ENCODE measurements at places on chromosomes 4 and X. TPM values are rescaled to one million over a fixed set of nuclear protein-coding genes. Genes with fewer than 3 reads are reported as not detected.

- no peaks in the 10 kb centered on the region for H3K4me1 ChIP-seq
- no peaks in the 10 kb centered on the region for H3K27me3 ChIP-seq
- H3K36me3 ChIP-seq = no peaks in the 10 kb centered on the region
These were observed 181.3 kb downstream of the RAB28 start for GRCh38 chr4:13302876-13303275.

DNA sequence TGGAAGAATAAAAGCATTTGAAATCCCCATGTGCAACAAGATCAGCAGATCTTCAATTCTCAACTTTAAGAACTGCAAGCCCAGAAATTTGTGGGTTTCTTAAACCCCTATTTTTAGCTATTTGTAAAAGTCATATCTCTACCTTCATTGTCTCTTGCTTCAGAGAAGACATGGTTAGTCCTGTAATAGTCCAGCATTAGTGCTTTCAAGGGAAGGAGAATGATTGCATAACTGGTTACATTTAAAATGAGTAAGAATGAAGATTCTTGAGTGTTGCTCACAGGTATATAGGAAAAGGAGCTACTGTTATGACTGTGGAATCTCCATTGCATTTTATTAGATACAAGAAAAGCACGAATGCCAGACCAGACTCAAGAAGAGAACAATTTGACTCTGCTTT, 84.0 kb downstream of the CCSER1 start:
- no peak for DNase-seq
- no peaks in the 10 kb centered on the region for H3K36me3 ChIP-seq
- no peak overlapping the region for H3K27ac ChIP-seq
- H3K4me1 ChIP-seq = peaks cover 10% of the 10 kb centered on the region

- peak overlapping the region; percentile 72 for H3K27ac ChIP-seq
- H3K4me3 ChIP-seq = peak overlapping the region; percentile 56
- no peaks in the 10 kb centered on the region for H3K36me3 ChIP-seq
- H3K4me1 ChIP-seq = no peaks in the 10 kb centered on the region
- no peak for DNase-seq
- no peaks in the 10 kb centered on the region for H3K27me3 ChIP-seq
These were observed 23.6 kb upstream of the GLOD5 start for GRCh38 chrX:48737940-48738339.

- no peak overlapping the region for H3K4me3 ChIP-seq
- DNase-seq = no peak
- 0 out of 2 replicates have a peak, but pooled peaks cover 9% of the 10 kb centered on the region for H3K4me1 ChIP-seq
- no peak overlapping the region for H3K27ac ChIP-seq
- H3K27me3 ChIP-seq = no peaks in the 10 kb centered on the region
These were observed 91.7 kb upstream of the KDR start for GRCh38 chr4:55216863-55217635.

- no peak overlapping the region for H3K27ac ChIP-seq
- no peaks in the 10 kb centered on the region for H3K36me3 ChIP-seq
- no peak for DNase-seq
- H3K4me3 ChIP-seq = no peak overlapping the region
- H3K27me3 ChIP-seq = no peaks in the 10 kb centered on the region
These were observed 61.7 kb upstream of the CT45A1 start for GRCh38 chrX:135651647-135652295.

DNA sequence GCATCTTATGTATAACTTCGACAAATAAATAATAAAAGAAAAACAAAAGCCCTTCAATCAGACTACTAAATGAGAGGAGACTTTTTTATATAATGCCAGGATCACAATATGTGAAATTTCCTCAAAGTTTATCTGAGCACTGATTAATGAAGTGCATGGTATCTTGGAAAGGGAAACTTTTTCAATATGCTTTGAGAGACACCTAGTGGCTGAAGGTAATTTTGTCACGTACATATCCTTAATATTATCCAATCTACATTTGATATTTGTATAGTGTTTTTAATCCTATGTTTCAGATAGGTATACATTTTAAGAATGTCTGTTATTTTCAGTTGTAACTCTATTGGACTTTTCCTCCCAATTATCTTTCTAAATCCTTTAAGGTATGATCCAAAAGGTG, 146.8 kb downstream of the KLHL4 start:
- DNase-seq = no peak
- H3K27ac ChIP-seq = no peak overlapping the region
- no peaks in the 10 kb centered on the region for H3K4me1 ChIP-seq
- H3K4me3 ChIP-seq = no peak overlapping the region
- H3K36me3 ChIP-seq = no peaks in the 10 kb centered on the region
- H3K27me3 ChIP-seq = no peaks in the 10 kb centered on the region

DNA sequence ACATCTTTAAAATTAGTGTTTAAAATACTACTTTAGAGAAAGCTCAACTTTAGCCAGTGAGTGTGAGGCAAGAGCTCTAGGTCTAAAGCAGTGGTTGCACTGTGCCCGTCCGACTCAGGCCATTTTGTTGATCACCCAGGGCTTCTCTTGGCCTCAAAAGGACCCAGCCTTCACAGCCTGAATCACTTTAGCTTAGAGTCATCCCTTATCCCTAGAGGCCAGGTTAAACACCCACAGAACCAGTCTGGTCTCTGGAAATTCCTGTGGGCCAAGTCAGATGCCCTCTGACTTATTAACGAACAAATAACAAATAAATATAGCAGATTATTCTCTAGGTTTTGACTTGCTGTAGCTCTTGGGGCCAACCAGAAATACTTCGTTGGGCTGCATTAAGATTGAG, 102.3 kb downstream of the WWC2 start:
- DNase-seq = no peak
- no peaks in the 10 kb centered on the region for H3K27me3 ChIP-seq
- H3K27ac ChIP-seq = no peak overlapping the region
- H3K4me1 ChIP-seq = no peaks in the 10 kb centered on the region
- no peaks in the 10 kb centered on the region for H3K36me3 ChIP-seq
- no peak overlapping the region for H3K4me3 ChIP-seq

DNA sequence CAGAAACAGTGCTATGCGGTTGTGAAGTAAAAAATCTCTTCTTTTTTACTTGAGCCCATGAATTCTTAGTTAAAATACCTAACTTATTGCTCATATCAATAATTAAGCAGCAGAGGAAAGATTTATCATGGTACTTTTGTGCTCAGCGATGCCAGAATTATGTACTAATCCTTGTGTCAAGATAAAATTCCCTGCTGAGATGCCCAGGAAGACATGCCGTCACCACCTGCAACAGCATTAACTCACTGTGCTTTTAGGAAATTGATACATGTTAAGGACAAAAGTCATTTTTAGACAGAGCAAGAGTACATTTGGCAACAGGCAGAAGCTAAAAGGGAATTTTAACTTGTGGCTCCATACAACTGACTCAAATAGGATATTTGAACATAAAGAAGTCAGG, 138.9 kb downstream of the NPNT start:
- H3K36me3 ChIP-seq = no peaks in the 10 kb centered on the region
- H3K4me1 ChIP-seq = 0 out of 2 replicates have a peak, but pooled peaks cover 4% of the 10 kb centered on the region
- H3K27ac ChIP-seq = no peak overlapping the region
- no peak overlapping the region for H3K4me3 ChIP-seq
- H3K27me3 ChIP-seq = no peaks in the 10 kb centered on the region

- no peak overlapping the region for H3K4me3 ChIP-seq
- no peak overlapping the region for H3K27ac ChIP-seq
- no peaks in the 10 kb centered on the region for H3K36me3 ChIP-seq
- DNase-seq = no peak
- H3K4me1 ChIP-seq = no peaks in the 10 kb centered on the region
These were observed 60.4 kb upstream of the ATXN3L start for GRCh38 chrX:13380211-13380610.

DNA sequence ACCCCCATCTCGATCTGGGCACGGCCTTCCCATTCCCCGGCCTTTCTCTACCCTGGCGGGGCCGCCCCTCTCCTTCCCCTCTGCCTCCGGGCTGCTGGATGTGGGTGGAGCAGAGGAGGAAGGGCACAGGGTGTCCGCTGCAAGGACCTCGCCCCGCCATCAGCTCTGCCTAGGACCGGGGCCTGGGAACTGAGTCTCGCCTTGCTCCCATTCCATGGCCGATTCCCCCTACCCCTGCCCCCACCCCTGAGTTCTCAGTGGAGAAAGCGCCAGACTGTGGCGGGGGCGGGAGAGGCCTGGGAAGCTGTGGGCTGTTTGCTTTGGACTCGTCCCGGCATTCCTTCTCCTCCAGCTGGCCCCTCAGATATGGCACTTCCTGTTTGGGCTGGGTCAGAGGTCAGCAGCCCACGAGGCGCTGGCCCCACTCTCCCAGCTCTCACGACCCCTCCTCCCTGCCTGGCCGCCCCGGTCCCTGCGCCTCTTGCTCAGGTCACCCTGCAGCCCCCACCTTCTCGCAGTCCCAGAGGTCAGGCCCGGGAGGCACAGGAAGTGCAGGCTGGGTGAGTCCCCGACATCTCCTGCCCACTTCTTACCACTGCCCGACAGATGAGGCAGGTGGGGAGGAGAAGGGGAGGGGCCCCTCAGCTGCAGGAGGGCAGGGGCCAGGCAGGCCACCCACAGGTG, 6.4 kb upstream of the BGN start:
- peaks cover 35% of the 10 kb centered on the region for H3K4me1 ChIP-seq
- H3K27me3 ChIP-seq = no peaks in the 10 kb centered on the region
- no peaks in the 10 kb centered on the region for H3K36me3 ChIP-seq
- DNase-seq = peak; percentile 72
- H3K27ac ChIP-seq = peak overlapping the region; percentile 45

ITM2A gene
- total RNA-seq = not detected

SYTL5 gene
- 8.8 TPM for total RNA-seq

MCF2 gene
- total RNA-seq = not detected

HSFX1 gene
- total RNA-seq = 0.37 TPM

CENPVL3 gene
- total RNA-seq = not detected

Data from Caco-2 (cell line).